ENCODE measurements at places on chromosomes 1 and 21. TPM values are rescaled to one million over a fixed set of nuclear protein-coding genes. Genes with fewer than 3 reads are reported as not detected.

- DNase-seq = no peak
These were observed 245.0 kb upstream of the OLFM3 start for GRCh38 chr1:102241431-102242338.

DNA sequence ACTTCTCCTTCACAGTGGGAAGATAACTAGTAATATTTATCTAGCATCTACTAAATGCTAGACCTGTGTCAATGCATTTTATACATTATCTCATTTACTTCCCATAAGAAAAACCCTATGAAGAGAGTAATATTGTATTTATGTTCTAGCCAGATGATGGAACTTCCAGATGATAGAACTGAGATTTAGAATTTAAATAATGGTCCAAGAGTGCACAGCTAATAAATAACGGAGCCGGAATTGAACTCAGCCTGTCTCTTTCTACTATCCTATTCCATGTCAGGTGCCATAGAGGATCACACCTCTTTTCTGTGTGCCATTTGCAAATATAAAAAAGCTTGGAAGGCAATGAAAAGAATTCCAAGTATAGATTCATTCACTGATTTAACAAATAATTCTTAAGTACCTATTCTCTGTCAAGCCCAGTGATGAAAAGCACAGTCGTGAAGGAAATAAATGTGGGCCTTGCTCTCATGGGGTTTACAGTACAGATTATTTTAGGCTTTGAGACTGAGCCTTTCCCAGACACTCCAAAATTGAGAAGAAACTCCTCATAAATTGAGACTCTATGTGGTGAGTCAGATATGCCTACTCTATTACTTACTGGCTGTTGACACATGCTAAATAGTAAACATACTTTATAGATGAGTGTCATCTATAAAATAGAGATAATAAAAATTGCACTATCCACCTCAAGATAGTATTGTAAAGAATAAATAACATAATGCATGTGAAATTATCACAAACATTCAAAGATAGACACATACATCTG lies 378.0 kb upstream of the PRMT6 start:
- DNase-seq = no peak

GLUL gene
- 2,741 TPM for total RNA-seq

- DNase-seq = no peak
These were observed 14.1 kb downstream of the DRAXIN start for GRCh38 chr1:11705596-11705995.

DRAM2 gene
- 21.7 TPM for total RNA-seq

- DNase-seq = no peak
These were observed 27.4 kb downstream of the IL23R start for GRCh38 chr1:67193704-67194103.

FAM72C gene
- total RNA-seq = not detected

DNA sequence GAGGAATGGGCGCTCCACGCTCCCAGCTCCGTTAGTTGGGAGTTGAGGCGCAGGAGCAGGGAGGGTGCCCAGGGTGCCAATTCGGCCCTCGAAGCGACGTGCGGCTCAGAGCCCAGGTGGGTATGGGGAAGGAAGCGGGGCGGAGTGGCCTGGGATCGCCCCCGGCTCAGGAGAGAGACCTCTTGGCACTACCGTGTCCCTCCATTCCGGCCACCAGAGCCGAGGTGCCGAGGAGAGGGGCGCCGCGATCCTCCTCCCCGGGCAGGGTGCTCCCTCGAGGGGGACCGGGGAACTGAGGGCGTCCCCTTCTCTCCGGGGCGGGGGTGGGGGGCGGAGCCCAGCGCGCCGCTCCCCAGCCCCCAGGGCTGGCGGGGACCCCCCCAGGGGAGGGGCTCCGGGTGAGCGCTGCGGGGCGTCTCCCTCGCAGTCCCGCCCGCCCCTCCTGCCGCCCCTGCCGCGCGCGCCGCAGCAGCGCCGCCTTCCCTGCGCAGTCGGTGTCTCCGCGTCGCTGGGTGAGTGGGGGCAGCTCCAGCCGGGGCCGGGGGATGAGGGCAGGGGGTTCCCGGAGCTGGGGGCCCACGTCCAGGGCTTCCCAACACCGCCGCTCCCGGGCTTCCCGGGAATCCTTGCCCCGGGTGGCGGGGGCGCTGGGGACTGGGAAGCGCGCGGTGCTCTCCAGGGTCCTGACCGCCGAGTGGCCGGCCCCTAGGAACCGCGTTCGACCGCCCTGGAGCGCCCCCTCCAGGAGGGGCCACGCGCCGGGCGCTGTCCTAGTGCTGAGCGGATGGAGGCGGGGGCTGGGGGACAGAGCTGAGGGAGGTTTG lies at the start of gene HPCA:
HPCA (plus strand) TSS at position 488 of the 824 bp plus-strand sequence. CDS start 2,408 bp downstream, outside the sequence.
- no peak for DNase-seq

DNA sequence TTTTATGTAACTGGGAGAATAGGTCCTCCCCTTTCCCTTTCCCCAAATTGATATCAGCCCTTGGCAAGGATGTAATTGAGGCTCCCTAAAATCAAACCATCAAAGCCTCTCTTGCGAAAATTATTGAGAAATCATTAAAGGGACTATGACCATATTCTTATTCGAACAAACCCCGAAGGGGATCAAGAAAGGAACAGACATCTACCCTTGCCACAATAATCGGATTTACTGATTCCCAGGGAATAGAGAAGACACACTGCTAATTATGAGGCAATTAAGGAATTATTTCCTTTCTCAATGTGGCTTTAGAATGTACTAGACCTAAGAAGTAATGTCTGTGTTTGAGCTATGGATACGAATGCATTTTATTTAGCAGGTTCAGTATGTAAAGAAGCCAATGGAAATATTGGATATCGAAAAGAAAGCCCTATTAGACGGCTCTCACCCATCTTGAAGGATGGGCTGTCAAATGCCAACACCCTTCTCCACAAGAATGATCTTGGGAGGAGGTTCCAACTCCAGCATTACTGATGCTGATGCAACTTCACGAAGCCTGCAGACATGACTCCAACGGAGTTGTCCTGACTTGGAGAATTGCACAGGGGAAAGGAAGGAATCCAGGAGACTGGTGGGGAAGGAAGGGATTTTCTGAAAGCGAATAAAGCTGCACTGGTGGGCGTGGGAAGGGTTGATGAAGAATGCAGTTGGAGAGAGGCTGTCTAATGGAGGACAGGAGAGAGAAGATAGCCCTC lies 11.6 kb upstream of the PTPRF start:
- no peak for DNase-seq

DNA sequence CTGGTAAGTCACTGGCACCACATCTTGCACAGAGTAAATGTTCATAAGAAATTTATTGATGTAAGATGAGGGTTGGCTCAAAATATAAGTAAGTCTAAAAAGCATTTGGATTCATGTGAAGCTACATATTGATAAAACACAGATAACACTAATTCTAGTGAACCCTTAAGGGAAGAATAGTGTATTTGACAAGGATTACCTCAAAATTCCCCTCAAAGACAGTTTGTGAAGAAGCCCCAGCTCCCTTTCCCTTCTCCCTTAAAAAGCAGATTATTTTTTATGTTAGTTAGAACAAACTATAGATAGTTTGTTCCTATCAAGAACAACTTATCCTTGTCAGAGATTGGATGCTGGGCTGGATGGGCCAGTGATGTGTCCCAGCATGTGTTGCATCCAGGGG lies 10.7 kb downstream of the FGGY start:
- DNase-seq = no peak

DNA sequence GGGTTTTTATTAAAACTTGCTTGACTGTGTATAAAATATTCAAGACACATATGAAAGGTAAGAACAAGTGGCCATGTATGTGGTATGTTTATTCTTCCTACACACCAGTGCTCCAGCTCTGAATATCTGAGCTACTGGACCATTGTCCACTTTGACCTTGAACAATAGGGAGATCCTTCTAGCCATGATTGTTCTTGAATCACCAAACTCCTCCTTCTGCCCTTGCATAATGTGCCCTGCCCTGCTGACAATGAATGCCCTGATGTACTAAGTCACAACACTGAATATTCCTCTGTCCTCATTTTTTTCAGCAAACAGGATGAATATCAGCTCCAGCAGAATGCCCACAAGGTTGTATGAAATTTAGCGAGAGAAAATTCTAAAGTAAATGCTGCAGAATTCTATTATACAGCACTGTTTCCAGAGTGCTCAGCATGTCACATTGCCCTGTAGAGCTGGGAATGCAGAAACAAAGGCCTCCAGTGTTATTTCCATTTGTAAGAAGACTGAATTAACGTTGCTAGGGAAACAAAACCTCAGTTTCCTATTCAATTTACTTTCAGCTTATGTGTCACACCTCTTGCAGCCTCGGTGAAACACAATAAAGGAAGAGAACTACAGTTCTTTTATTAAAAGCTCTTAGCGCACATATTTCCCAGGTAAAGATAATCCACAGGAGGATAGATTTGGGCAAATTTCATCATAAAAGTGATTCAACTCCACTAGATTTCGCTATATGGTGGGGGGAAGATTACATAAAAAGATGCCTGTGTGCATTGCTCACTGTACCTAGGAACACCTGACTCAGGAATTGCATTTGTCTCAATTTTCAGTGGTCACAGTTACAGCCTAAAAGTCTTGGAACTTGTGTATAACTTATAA lies 187.4 kb upstream of the ATP1B1 start:
- no peak for DNase-seq

GRCh38 chr1:113531321-113531720 lies 141.0 kb downstream of the MAGI3 start:
- no peak for DNase-seq

DNA sequence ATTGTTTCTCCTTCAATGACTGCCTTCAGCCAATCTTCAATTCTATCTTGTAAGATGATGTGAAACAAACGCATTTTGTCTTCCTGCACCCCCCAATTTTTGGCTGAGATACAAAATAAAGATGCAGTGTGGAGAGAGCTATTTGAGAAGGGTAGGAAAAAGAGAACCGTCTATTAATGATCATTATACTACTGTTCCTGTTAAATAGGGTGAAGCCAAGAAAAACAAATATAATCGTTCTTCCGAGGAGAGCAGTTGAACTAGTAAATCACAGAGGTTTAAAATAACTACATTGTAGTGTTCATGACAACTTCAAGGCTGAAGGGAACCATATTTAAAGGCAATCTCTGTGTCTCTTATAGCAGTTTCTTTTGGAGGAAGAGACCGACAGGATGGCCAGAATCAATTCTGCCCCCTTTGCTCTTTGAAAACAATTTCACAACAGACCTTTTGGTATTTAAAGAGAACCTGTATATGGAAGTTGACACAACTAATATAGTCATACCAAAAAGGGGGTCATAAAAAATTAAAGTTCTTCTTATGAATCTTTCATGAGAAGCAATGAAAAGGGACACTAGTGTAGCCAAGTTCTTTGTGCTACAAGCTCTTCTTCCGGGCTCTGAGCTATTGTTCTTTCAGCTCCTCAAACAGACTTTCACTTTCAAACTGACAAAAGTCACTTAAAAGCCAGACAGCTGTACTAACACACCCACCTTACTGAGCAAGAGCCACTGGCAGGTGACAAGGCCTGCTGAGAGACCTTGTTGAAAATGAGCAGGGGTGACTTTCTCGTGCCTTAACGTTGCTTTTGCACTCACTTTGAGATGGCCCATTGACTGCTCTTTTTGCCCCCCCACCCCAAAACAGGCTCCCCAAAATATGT lies 30.9 kb downstream of the PROX1 start:
- no peak for DNase-seq

CA14 gene
- 11.9 TPM for total RNA-seq

DNA sequence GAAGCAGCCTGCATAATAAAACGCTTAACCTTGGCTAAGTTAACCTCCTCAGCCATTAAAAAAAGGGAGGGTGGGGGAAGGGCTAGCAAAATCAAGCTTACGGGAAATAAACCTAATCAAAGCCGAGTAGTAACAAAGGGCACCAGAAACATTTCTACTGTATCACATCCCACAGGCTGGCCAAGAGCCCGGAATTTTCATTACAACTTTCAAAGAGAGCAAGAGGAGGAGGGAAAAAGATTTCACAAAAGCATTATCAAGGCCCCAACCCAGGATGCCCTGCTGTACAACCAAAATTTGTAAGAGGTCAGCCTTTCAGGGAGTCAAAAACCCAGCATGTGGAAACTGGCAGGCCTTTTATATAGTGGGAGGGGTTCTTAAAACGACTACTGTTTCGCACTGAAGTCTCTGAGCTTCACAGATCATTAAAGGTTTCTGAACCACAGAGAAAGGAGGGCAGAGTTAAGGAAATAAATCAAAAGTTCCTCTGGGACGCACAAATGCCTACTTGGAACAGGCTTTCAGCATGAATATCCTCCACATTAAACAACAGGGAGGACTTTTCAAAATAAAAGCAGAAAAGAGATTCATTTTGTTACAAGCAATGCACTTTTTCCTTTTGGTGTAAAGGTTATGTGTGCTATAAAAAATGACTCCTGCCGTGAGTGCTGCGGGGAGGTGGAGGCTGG lies 90.4 kb downstream of the SLC45A1 start:
- no peak for DNase-seq

RUNX3 gene
- total RNA-seq = 0.60 TPM

DNA sequence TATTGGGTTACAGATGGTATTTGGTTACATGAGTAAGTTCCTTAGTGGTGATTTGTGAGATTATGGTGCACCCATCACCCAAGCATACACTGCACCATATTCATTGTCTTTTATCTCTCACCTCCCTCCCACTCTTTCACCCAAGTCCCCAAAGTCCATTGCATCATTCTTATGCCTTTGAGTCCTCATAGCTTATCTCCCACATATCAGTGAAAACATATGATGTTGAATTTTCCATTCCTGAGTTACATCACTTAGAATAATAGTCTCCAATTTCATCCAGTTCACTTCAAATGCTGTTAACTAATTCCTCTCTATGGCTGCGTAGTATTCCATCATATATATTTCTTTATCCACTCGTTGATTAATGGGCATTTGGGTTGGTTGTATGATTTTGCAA lies 36.8 kb upstream of the ZNF678 start:
- DNase-seq = no peak

All from dorsolateral prefrontal cortex (tissue), 122 donors.